ENCODE measurements at places on chromosomes 3 and 15.

GRCh38 chr3:129063841-129064482, 3.4 kb downstream of the GP9 start:
- no peak for DNase-seq

DNA sequence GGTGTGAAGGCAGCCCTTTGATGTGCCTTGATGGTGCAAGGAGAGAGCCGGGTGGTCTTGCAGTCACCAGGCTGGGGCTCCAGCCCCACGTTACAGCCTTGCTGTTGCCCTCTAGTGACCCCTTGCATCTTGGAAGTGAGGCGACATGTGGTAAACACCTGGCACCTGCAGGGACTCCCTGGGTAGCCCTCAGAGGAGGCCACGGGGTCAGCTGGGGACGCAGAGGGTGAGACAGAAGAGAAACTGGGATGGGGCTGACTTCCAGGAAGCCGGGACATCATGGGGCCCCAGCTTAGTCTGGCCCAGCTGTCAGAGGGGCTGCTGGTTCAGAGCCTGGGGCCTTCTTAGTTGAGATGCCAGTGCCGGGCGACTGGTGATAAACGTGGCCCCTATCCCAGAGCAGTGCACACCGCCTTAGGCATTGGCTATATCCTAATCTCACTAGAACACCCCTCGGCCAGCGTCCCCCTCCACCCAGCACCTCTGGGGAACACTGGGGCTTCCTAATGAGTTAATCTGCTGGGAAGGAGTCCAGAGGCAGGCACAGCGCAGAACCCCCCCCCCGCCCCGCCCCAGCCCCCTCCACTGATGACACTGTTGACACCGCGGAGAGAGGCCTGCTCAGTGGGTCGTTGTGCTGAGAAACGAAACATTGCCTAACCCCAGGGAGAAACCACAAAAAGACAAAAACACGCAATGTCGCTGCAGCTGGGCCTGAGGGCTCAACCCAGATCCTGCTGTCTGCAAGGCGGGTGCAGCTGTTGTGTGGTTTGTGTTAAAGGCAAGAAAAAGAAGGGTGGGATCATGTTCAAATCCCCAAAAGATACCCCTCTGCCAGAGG, 60.5 kb upstream of the KLF13 start:
- no peak for DNase-seq

GRCh38 chr15:49887659-49888322, 231.2 kb downstream of the ATP8B4 start:
- DNase-seq: no peak

GRCh38 chr3:81307221-81307620, 454.2 kb downstream of the GBE1 start:
- no peak for DNase-seq

DNA sequence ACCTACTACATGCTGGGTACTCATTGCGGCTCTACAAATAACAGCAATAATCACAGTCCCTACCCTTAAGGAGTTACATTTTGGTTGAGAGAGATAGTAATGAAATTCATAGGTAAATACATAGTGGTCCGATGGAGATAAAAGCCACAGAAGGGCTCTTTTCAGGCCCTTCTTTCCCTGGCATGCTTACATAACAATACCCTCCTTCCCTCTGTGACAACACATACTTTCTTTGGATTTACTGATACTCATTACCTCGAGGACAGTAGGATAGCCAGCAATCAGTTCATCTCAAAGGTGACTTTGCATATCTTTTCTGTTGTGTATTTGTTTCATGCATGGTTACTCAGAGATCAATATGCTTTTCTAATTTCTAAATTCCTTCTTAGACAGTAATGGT, 54.5 kb downstream of the HSPBAP1 start:
- DNase-seq: no peak

- no peak for DNase-seq
Observed at GRCh38 chr3:57512166-57512565, 32.0 kb downstream of the DNAH12 start.

GRCh38 chr3:99678023-99678422, 39.6 kb downstream of the COL8A1 start:
- no peak for DNase-seq

- DNase-seq: no peak
Observed at GRCh38 chr3:156723182-156723619, 48.8 kb downstream of the TIPARP start.

- DNase-seq: no peak
Observed at GRCh38 chr3:140298569-140299070, 363.6 kb downstream of the CLSTN2 start.

- DNase-seq: no peak
Observed at GRCh38 chr3:107988460-107989175, 102.2 kb downstream of the CD47 start.

DNA sequence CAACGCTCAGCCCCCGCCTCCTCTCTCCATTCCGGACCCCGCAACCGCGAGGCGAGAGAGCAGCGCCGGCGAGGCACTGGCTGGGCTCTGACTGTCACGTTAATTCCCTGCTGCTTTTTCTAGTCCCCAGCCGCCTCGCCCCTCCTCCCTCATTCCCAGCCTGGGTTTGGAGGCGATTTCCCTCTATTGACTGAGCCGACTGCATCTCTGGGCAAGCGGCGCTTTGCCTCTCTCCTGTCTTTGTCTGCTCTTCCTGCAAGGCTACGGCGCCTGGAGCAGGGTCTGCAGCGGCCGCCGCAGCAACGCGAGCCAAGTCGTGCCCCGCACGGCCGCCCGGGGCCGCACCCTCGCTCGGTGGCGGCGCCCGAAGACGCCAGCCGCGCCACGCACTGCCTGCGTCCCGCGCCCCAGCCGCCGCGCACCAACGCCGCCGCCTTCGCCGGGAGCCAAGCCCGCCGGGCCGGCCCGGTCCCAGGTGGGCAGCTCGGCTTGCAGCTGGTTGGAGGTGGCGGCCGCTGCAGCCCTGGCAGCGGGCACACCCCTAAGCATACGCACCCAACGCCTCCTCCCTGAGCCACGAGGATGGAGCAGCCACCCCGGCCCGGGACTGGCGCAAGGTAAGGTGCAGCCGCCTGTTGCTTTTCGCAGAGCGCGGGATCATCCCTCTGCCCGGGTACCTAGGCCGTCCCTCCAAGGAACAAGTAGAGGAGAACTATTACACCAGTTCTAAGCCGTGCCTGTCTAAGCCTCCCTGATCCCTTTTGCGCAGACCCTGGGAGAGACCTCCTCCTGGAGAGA, at the start of gene LRRC3B:
Gene LRRC3B (plus strand): TSS at position 152 of the 798 bp plus-strand sequence. CDS start 86,901 bp downstream, outside the sequence.
- DNase-seq: no peak

- DNase-seq: no peak
Observed at GRCh38 chr3:9403463-9403862, 6.0 kb downstream of the SETD5 start.

DNA sequence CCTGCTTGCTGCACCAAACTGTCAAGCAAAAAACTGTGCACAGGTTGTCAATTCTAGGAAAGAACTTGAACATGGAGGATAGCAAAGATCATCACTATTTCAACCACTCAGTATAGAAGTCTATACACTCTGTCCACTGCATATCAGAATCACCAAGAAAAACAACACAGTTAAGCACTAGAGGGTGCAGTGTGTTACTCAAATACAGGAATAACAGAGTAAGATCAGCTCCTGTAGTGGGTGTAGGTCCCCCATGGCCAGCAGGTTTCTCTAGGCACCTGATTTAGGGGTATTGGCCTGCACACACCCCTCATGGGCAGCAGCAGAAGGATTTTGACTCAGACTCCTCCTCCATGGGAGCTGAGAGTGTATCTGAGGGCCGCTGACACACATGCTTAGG, 464.1 kb downstream of the EPHA6 start:
- no peak for DNase-seq

GRCh38 chr3:154799800-154800199, 280.3 kb upstream of the MME start:
- no peak for DNase-seq

GRCh38 chr3:50411229-50411628, 51.9 kb upstream of the TMEM115 start:
- DNase-seq: no peak

DNA sequence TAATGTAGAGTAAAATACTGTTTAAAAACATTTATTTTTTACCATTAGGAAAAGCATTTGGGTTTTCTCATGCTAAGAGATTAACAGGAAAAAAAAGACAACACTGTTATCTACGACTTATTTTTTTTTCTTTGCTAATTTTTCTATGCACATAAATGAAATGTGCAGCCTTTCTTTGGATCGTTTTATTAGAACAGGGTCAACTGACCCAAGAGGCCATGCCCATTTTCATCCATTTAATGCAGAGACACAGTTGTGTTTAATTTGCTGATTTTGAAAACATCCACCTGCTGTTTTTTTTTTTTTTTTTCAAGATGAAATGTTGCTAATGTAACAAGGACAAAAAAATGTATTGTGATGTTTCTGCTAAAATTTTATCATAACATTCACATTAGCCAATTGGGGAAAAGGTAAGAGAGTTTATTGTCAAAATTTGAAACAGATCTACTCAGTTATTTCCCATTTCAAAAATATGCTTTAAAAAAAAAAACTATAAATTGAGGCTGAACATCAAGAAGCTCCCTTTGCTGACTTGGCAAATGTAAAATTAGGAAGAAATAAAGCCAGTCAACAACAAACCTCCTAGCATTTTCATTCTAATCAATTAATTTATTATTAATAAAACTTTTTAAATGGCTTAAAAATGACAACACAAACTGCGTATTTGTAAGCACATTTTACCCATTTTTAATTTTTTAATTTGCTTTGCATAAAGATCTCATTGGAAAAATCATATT, 485.2 kb downstream of the ROBO2 start:
- DNase-seq: no peak

DNA sequence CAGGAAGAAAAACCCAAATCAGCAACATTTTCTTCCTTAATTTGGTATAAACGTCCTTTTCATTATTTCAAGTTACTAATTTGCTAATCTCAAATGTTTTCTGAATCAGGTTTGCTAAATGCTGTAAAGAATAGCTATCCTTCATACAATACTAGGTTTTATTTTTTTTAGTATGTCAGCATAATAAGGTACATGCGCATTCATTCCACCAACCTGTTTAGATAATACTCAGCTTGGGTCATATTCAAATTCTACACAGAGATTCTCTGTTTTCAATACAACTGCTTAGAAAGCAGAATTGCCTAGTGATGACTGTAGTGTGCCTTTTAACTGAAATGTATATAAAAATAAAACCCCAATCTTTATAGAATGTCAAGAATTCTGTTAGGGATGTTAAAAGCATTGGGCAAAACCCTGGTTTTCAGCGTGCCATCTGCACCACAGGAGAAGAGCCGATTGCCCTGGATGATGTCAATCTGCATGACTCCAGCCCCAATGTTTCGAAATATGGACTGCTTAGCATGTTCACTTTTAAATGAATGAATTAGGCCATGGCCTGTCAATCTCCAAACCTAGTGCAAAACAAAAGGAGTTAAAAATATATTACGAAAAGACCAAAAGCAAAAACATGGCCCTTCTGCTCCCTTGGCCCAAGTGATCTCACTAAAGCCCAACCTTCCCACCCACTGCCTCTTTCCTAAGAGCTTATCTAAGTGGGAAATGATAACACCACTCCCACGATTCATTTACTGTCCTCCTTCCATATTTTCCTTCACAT, 107.4 kb downstream of the GLDN start:
- no peak for DNase-seq

DNA sequence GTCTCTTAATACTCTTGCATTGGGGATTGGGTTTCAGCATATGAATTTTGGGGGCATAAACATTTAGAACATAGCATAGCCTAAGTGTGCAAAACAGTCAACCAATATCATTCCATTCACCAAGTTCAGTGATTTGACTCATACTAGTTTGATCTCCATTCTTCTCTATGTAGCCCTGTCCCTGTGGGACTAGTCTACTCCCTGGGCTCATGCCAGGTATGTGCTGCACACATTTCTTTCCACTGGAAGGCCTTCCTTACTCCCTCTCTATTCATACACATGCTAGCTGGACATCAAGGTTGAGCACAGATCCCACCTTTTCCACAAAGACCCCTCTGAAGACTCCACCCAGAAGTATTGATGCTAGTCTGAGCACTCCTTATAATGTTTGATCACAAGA, 5.1 kb downstream of the ZDHHC23 start:
- DNase-seq: no peak

GRCh38 chr15:66953523-66954229, 111.7 kb upstream of the SMAD3 start:
- no peak for DNase-seq

DNA sequence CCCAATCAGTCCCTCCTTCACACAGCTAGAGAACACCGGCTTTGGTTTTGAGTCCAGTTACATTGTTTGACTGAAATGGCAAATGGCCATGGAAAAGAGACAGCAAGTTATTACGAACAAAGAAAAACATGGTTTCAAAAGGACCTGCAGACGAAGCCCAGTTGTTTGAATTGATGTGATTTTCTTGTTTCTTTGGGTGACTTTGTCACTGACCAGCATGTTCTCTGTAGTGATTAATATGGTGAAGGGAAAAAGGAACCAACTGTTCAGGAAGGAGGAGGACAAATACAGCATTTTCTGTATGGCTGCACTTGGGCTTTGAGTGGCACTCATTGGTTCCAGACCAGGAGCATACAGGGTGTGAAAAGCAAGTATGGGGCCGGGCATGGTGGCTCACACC, 217.4 kb upstream of the TPM1 start:
- DNase-seq: no peak

DNA sequence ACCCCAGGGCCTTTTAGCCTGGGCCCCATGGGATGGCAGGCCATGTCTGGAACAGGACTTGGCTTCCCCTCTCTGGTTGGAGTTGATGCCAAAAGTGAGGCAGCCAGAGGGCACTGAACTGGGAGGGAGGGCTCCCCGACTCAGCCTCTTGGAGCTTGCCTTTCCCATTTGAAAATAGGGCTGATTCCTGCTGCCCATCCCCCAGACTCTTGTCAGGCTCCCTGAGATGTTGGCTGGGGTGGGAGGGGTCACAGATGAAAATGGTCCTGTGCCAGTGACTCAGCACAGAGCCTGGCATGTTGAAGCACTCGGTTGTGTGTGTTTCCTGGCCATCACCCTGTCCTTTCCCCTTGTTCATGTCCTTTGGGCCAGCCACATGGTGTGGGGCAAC, 6.6 kb downstream of the PPCDC start:
- DNase-seq: no peak

GRCh38 chr3:4949659-4950058, 29.6 kb upstream of the BHLHE40 start:
- no peak for DNase-seq

DNA sequence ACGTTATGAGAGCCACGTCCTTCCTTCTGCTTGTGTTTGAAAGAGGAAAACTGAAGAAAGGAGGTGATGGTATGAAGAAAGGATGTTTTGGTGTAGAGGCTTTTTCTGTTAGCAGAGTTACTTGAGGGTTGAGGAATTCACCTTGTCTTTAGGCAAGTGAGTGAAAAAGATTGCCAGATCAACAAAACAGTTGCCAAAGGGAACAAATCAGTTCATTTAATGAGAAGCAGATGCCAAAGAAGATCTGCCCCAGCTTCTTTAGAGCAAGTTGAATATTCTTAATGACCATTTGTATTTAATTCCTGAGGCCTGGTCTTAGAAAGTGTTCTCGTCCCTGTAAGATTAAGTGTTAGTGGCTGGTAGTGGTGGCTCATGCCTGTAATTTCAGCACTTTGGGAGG, 2.6 kb downstream of the CHCHD6 start:
- no peak for DNase-seq
